ENCODE measurements at places on chromosomes 1 and 21. TPM values are rescaled to one million over a fixed set of nuclear protein-coding genes. Genes with fewer than 3 reads are reported as not detected.
A peak's percentile ranks its signal among the peaks of the same experiment; 100 is the strongest.

- no peak for ATAC-seq
Observed at GRCh38 chr1:182460550-182460951, 10.6 kb downstream of the RGSL1 start.

DNA sequence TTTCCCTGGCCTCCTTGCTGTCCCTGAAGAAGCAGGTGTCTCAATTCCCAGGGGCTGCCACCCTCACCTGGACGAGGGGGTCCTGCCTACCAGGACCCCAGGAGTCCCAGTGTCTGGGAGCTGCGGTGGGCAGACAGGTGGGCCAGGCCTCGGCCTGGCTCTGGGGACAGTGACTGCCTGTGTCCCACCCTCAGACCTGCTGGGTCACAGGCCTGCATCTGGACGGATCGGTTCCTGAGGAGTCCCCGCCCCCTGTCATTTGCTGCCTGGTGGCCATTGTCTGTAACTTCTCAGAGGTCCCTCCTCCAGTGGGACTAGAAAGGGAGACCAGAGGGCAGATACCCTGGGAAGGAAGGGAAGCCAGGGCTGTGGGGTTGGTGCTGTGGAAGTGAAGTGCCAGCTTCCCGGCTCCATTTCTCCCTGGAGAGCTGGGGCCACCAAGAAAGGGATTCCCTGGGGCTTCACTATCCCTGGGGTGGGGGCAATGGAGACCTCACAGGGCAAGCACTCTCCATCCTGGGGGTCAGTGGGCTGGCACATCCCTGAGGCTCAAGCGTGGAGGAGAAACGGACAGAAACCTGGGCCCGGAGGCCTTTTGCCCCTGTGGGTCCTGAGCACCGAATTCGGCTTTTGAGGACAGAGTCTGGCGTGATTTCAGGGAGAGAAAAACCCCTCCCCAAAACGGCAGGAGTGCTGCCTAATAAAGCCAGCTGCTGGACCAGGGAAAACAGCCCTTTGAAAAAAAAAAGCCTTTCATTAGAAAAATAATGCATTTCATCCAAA is 157.3 kb downstream of the PEX14 start:
- peak; percentile 51 for ATAC-seq

- no peak for ATAC-seq
Observed at GRCh38 chr1:29653886-29654450, 417.6 kb downstream of the PTPRU start.

ADAR gene
- total RNA-seq = 113 TPM

FAM72C gene
- not detected for total RNA-seq

TEKT2 gene
- 27.3 TPM for total RNA-seq

GRCh38 chr1:224482619-224483018 is 48.0 kb upstream of the WDR26 start:
- no peak for ATAC-seq

- ATAC-seq = no peak
Observed at GRCh38 chr1:88618331-88618730, 65.7 kb upstream of the PKN2 start.

DNA sequence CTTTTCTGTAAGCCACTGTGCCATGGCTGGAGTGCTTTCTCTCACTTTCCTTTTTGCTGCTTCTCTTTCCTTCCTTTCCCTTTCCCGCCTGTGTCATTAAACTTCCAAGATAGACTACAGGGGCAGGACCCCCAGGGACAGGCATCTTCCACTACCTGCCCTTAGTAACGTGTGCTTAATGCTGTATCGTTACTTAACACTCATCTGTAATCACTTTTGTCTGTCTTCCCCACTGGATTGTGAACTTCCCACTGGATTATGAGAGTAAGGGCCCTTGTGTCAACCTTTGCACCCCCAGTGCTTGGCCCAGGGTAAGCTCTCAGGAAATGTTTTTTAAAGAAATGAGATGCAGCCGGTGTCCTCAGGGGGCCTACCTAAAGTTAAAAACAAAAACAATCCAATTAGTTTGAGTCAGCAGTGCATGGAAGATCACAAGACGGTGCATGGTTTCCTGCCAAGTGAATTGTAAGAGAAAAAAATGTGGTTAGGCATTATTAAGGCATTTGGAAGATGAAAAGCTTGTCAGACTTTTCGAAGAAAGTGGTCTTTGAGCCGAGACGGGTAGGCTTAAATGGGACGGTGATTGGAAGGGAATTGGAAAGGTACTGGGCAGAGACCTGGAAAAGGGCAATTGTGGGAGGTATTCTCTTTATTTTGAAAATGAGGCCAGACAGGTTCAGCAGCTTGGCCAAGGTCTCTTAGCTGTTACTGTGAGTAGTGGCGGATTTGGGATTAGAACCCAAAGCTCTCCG is 958 bp downstream of the LYPLAL1 start:
- no peak for ATAC-seq

- no peak for ATAC-seq
Observed at GRCh38 chr21:38714039-38714817, 91.5 kb upstream of the ETS2 start.

CFHR5 gene
- not detected for total RNA-seq

GRCh38 chr21:29433366-29434059 is 134.8 kb downstream of the BACH1 start:
- no peak for ATAC-seq

TMEM240 gene
- total RNA-seq = 0.67 TPM

- ATAC-seq = no peak
Observed at GRCh38 chr1:58941471-58942289, 157.8 kb upstream of the JUN start.

CLCA4 gene
- not detected for total RNA-seq

- no peak for ATAC-seq
Observed at GRCh38 chr1:15205586-15206346, 41.3 kb upstream of the FHAD1 start.

- ATAC-seq = no peak
Observed at GRCh38 chr1:93474321-93474720, 26.4 kb downstream of the FNBP1L start.

PRAMEF11 gene
- not detected for total RNA-seq

OLFML3 gene
- 0.27 TPM for total RNA-seq

LRRC53 gene
- not detected for total RNA-seq

LYPD8 gene
- total RNA-seq = 0.31 TPM

DNA sequence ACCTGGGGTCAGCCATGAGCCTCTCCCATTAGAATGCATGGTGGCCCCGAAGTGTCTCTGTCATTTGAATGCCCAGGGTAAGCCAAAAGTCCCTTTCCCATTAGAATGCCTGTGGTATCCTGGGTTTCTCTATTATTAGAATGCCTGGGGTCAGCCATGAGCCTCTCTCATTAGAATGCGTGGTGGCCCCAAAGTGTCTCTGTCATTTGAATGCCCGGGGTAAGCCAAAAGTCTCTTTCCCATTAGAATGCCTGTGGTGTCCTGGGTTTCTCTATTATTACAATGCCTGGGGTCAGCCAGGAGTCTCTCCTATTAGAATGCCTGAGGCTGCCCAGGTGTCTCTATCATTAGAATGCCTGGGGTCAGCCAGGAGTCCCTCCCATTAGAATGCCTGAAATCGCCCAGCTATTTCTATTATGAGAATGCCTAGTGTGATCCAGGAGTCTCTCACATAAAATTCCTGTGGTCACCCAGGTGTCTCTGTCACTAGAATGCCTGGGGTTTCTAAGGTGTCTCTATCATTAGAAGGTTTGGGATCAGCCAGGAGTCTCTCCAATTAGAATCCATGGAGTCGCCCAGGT is 65.5 kb downstream of the RNF187 start:
- ATAC-seq = no peak

GRCh38 chr21:42038393-42038792 is 28.2 kb upstream of the ZBTB21 start:
- ATAC-seq = no peak

DNA sequence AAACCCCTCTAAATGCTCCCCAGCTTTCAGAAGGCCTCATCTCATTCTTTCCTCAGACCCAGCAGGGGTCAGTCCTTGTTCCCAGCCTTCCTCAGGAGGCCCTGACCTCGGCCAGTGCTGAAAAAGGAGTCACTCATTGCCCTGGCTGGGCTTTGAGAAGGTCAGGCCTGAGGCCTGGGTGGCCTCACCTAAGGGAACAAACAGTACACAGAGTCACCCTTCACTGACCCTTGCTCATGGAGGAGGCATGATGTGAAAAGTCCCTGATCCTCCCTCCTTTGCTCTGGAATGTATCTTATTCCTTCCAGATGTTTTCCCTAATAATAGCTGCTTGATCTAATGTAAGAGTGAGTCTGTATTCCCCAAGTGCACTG is 117.7 kb upstream of the SLC44A3 start:
- ATAC-seq = no peak

ATP1A2 gene
- 3.1 TPM for total RNA-seq

- no peak for ATAC-seq
Observed at GRCh38 chr1:110298991-110299390, 40.2 kb upstream of the RBM15 start.

GREM2 gene
- total RNA-seq = 0.73 TPM

GRCh38 chr1:17998889-17999288 is 108.7 kb upstream of the IGSF21 start:
- ATAC-seq = no peak

DNA sequence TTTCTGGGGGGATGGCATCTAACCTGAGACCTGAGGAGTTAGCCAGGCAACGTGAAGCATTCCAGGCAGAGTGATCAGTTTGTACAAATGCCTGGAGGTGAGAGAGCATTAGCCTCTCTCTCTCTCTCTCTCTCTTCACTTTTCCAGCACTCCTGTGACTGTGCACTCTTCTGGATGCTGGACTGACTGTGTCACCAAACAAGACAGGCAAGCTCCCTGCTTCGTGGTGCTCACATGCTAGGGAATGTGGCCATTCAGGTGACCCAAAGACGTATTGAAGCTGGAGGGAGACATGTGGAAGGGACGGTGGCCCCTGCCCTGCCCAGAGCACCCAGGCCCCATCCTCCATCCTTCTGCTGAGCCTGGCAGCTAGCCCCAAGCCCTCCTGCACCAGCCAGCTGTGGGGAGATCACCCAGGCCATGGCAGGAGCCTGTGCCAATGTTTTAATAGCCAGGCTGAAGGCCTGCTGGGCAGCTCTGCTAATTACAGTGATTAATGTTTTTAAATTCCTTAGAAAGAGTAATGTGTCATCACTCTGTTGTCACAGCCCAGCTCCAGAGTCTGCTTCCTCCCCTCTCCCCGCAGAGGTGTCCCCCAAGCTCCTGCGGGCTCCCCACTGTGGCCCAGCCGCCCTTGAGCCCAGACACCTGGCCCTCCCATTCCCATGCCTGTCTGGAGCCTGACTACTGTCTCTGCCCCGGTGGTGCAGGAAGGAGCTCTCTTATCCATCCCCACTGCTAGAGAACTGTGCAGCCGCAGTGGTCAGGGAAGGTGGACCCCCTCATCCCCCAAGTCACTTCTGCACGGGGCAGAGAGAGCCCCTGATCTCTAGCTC is 48.9 kb downstream of the UBIAD1 start:
- ATAC-seq = peak; percentile 9

DNA sequence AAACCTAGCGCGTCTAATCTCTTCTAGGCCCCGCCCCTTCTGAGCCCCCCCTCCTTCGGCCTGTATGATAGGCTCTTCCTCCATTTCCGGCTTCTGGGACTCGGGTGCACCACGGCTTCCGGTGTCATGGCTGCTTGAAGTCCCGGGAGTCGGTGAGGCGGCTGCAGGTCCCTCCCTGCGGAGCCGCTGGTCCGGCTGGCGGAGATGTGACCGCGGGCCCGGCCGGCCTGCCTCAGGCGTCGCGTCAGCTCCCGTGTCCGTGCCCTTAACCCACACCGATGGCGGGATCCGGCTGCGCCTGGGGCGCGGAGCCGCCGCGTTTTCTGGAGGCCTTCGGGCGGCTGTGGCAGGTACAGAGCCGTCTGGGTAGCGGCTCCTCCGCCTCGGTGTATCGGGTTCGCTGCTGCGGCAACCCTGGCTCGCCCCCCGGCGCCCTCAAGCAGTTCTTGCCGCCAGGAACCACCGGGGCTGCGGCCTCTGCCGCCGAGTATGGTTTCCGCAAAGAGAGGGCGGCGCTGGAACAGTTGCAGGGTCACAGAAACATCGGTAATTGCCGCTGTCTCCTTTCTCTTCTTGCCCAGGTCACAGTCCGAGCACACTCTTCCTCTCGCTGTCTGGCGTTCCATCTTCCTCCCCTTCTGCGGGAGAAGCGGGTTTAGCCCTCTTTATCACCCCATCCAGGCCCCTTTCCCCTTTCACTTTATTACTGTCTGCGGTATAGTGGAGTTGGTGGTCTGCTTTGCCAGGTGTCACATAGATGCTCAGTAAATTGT is at the start of gene UHMK1:
Gene UHMK1, plus strand, starts transcription at position 96 of the 773 bp plus-strand sequence. Its CDS starts 183 bp downstream, at position 279.
- ATAC-seq = peak; percentile 100

CNKSR1 gene
- 3.1 TPM for total RNA-seq

RHEX gene
- total RNA-seq = not detected

- ATAC-seq = no peak
Observed at GRCh38 chr1:8706291-8706690, 111.1 kb downstream of the RERE start.

TYW3 gene
- 25.6 TPM for total RNA-seq

GRCh38 chr1:183562701-183563100 is 27.6 kb downstream of the NCF2 start:
- no peak for ATAC-seq

GRCh38 chr1:14137411-14138134 is 437.6 kb downstream of the PRDM2 start:
- no peak for ATAC-seq

DNA sequence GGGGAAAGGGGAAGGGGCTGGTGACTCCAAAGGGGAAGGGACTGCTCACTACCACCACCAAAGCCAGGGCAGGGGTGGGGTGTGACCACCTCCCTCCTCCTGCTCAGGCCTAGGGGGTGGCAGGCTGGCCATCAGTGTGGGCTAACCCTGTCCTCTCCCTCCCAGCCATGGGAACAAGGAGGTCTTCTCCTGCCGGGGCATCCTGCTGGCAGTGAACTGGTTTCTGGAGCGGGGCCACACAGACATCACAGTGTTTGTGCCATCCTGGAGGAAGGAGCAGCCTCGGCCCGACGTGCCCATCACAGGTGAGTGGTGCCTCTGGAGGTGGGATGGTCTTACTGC is 5.7 kb downstream of the ZC3H12A start:
- no peak for ATAC-seq

GRCh38 chr1:242456726-242457269 is 67.7 kb downstream of the PLD5 start:
- ATAC-seq = no peak

- no peak for ATAC-seq
Observed at GRCh38 chr1:234972411-234973191, 156.0 kb downstream of the TOMM20 start.

- no peak for ATAC-seq
Observed at GRCh38 chr1:157941939-157942338, 51.5 kb upstream of the KIRREL1 start.

DNA sequence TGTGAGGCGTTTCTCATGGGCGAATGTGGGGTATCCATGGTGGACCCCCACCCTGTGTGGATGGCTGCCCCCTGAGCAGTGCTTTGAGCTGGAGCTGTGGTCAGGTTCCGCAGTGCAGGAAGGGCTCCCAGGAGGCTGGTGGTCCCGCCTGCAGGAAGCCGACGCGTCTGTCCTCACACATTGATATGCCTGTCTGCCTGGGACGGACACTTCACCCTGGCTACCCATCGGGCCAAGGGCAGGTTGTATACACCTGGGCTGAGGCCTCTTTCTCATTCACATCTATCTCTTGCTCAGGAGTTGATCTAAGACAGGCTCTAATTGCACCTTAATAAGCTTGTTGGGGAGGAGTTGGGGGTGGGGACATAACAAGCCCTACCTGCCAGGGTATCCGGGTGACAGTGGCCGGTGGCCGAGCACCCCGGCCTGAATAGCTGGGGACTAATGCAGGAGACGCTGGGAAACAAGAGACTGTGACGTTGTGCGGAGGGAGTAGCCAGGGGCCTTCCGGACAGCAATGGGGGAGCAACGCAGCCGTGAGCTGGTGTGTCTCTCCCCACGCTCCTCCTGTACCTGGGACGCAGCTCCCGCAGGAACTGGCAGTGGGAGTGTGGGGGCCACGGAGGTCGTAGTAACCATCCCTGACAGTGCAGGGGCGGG is 21.7 kb downstream of the PDXK start:
- peak; percentile 89 for ATAC-seq

KCNT2 gene
- 31.8 TPM for total RNA-seq

Data from motor neuron (in vitro differentiated cells).